ENCODE measurements at places on chromosomes 4 and X. TPM values are rescaled to one million over a fixed set of nuclear protein-coding genes. Genes with fewer than 3 reads are reported as not detected.

PCGF3 gene
- total RNA-seq, result 50.8 TPM

PDZD4 gene
- 3.2 TPM for total RNA-seq

NLRP2B gene
- not detected for total RNA-seq

- no peaks in the 10 kb centered on the region for H3K36me3 ChIP-seq
- H3K4me3 ChIP-seq, result no peak overlapping the region
- H3K4me1 ChIP-seq, result no peaks in the 10 kb centered on the region
- H3K27ac ChIP-seq, result no peak overlapping the region
These were observed 72.3 kb downstream of the SLC34A2 start for GRCh38 chr4:25727711-25728493.

DNA sequence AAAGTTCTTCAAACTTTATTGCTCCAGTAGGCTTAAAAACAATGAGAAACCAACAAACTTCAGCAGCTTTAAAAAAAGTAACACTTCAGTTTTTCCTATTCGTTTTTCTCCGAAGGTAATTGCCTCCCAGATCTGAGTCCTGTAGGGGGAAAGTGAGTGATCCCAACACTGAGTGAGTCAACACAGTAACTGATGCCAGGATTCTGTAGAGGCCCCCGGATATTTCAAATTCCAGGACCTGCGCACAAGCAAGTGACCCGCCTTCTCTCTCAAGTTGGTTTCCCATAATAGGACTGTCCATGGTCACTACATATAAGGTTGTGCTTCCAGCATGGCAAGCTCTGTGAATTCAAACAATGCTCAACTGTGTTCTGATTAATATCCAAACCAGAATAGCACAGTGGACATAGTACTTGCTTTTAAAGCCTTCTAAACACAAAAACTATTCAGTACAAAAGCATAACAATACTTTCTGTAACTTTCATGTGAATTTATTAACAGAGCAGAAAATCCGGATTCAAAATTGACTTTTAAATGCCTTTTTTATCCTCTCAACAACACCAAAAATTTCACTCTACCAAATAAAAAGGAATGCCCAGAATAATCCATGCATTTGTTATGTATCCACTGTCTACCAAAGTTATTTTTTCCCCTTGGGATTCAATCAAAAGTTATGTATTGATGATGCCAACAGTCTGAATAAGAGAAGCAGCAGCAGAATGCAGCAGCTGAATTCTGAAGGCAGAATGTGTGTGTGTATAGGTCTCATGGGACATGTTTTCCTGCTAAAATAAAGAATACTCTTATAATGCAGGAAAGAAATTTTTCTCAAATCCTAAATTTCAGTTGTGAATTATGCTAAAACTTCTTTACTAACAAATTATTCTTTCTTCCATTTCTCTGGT lies at the start of gene DMD:
Gene DMD (minus strand): TSS at position 194 of the 905 bp plus-strand sequence. CDS start 237 bp downstream, outside the sequence.
- DNase-seq, result no peak
- H3K27ac ChIP-seq, result no peak within 1 kb of the TSS
- no peaks in the 10 kb centered on the region for H3K4me1 ChIP-seq
- no peak within 1 kb of the TSS for H3K4me3 ChIP-seq

- no peaks in the 10 kb centered on the region for H3K36me3 ChIP-seq
- no peaks in the 10 kb centered on the region for H3K27me3 ChIP-seq
- H3K27ac ChIP-seq, result no peak overlapping the region
- no peak for DNase-seq
These were observed 207.5 kb downstream of the FAM47B start for GRCh38 chrX:35150052-35150451.

- no peak for DNase-seq
- no peak overlapping the region for H3K27ac ChIP-seq
- H3K36me3 ChIP-seq, result no peaks in the 10 kb centered on the region
- H3K27me3 ChIP-seq, result no peaks in the 10 kb centered on the region
- no peaks in the 10 kb centered on the region for H3K4me1 ChIP-seq
- no peak overlapping the region for H3K4me3 ChIP-seq
These were observed 274.4 kb upstream of the RASGEF1B start for GRCh38 chr4:81746071-81746470.

DNA sequence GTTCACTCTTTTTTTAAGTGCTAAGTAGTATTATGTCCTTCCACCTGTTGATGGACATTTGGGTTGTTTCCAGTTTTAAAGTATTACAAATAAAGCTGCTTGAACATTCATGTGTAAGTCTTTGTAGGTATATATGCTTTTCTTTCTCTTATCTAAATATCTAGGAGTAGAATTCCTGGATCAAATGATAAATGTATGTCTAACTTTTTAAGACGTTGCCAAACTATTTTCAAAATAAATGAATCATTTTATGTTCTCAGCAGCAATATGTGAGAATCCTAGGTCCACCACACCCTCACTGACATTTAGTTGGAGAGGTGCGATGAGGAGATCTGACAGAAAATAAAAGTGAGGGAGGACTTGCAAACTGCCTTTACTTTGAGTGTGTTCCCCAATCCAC lies 291.7 kb upstream of the UGT8 start:
- no peaks in the 10 kb centered on the region for H3K27me3 ChIP-seq
- no peak overlapping the region for H3K27ac ChIP-seq
- no peaks in the 10 kb centered on the region for H3K36me3 ChIP-seq

- no peaks in the 10 kb centered on the region for H3K36me3 ChIP-seq
- no peak overlapping the region for H3K4me3 ChIP-seq
- H3K27me3 ChIP-seq, result no peaks in the 10 kb centered on the region
- no peak for DNase-seq
These were observed 436.4 kb downstream of the PCDH19 start for GRCh38 chrX:99973572-99974226.

DNA sequence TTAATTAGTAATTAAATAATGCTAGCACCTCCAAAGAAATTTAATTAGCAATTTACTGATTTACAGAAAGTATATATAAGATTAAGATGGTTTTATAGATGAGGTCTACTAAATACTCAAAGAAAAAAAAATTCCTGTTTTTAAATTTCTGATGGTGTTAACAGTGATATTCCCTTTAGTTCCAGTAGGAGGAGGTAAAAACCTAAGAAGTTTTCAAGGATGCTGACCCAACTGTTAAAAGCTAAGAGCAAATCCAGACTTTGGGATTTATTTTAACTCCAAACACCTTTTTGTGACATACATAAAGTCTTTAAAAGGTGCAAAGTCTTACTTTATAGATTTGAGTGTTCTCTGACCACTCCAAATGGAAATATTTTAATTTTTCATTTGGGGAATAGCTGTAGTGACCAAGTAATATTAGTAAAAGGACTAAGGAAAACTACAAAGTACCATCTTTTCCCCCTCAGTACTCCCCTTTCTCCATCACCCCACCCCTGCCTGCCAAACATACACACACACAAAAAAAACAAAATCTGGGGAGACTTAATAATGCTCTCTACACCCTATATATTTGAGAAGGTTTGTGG lies 34.2 kb upstream of the CSN1S1 start:
- H3K4me1 ChIP-seq, result no peaks in the 10 kb centered on the region
- H3K4me3 ChIP-seq, result no peak overlapping the region
- DNase-seq, result no peak
- no peaks in the 10 kb centered on the region for H3K36me3 ChIP-seq

- no peak for DNase-seq
- no peak overlapping the region for H3K27ac ChIP-seq
- H3K4me3 ChIP-seq, result no peak overlapping the region
- H3K4me1 ChIP-seq, result no peaks in the 10 kb centered on the region
These were observed 12.5 kb upstream of the HS3ST1 start for GRCh38 chr4:11441194-11441556.

- DNase-seq, result no peak
- no peak overlapping the region for H3K4me3 ChIP-seq
- no peaks in the 10 kb centered on the region for H3K36me3 ChIP-seq
- no peaks in the 10 kb centered on the region for H3K4me1 ChIP-seq
- H3K27ac ChIP-seq, result no peak overlapping the region
These were observed 179.1 kb upstream of the NDST4 start for GRCh38 chr4:115292320-115293092.

GRCh38 chr4:184628103-184628502 lies 21.1 kb downstream of the CASP3 start:
- H3K4me3 ChIP-seq, result no peak overlapping the region
- no peaks in the 10 kb centered on the region for H3K4me1 ChIP-seq
- no peak overlapping the region for H3K27ac ChIP-seq
- no peak for DNase-seq

GRCh38 chr4:7642741-7643458 lies 208.2 kb upstream of the PSAPL1 start:
- H3K27me3 ChIP-seq, result no peaks in the 10 kb centered on the region
- H3K27ac ChIP-seq, result no peak overlapping the region
- DNase-seq, result no peak
- H3K4me1 ChIP-seq, result no peaks in the 10 kb centered on the region
- H3K4me3 ChIP-seq, result no peak overlapping the region

DNA sequence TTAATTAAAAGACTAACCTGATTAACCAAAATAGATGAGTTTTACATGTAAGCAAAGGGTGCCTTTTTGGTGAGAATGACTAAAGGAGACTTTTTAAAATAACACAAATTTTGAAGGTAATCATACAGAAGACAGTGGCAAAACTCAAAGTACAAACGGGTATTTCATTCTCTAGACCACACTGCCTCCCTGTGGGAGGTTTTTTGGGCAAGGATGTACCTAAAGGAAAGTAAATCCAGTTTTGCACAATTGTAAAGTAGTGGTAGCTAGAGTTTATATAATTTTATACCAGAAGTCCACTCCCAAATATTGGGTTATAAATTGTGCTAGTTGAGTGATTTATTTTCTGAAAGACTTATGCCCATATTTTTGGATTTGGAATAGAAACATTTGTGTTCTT lies 201.0 kb downstream of the PAPSS1 start:
- no peaks in the 10 kb centered on the region for H3K36me3 ChIP-seq
- peak; percentile 19 for DNase-seq
- no peaks in the 10 kb centered on the region for H3K4me1 ChIP-seq
- no peak overlapping the region for H3K4me3 ChIP-seq

DNA sequence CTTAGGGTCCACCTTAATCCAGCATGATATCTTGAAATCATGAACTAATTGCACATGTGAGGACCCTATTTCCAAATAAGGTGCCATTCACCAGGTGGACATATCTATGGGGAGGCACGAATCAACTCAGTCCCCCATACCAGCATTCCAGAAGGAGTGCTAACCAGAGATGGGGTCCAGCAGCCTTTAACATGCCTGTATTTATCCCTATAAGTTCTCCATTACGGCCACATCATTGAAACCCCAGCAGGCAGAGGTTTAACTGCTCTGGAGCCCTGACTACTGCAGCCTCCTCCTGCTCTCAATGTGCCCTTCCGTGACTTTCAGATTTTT lies 3.2 kb upstream of the ASMTL start:
- no peak overlapping the region for H3K4me3 ChIP-seq
- no peaks in the 10 kb centered on the region for H3K36me3 ChIP-seq
- no peak overlapping the region for H3K27ac ChIP-seq
- no peaks in the 10 kb centered on the region for H3K4me1 ChIP-seq

DNA sequence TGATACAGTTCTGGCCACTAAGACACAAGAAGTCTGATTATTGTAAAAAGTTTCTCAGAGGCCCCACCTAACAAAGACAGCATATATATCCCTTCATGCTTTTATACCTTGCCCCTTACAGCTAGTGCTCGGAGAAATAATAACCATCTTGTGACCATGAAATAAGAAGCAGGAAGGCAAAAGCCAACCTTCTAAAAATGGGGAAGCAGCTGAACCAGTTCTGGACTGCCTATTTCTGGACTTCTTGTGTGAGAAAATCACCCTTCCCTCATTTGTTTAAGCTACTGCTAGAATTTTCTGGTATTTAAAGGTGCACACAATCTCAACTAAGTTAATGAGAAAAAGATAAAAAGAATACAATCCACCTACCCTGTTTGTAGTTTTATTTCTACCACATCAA lies 87.5 kb downstream of the CNOT6L start:
- no peak overlapping the region for H3K27ac ChIP-seq
- no peak overlapping the region for H3K4me3 ChIP-seq
- H3K4me1 ChIP-seq, result no peaks in the 10 kb centered on the region
- peaks cover 1% of the 10 kb centered on the region for H3K36me3 ChIP-seq
- no peaks in the 10 kb centered on the region for H3K27me3 ChIP-seq

GRCh38 chr4:20687864-20688263 lies 12.4 kb upstream of the PACRGL start:
- DNase-seq, result no peak
- no peak overlapping the region for H3K4me3 ChIP-seq
- no peaks in the 10 kb centered on the region for H3K4me1 ChIP-seq

Data from colonic mucosa (tissue), 4 donors.